ENCODE measurements at places on chromosomes 16 and 17. TPM values are rescaled to one million over a fixed set of nuclear protein-coding genes. Genes with fewer than 3 reads are reported as not detected.

Gene TMC8
- 2.0 TPM for total RNA-seq

- no peak for DNase-seq
Measured at GRCh38 chr17:59962739-59963318, 1.7 kb downstream of the RNFT1 start.

GRCh38 chr16:27595475-27595874 lies 45.5 kb downstream of the KATNIP start:
- DNase-seq = no peak

GRCh38 chr16:51898872-51899271 lies 648.1 kb downstream of the TOX3 start:
- DNase-seq = no peak

GRCh38 chr17:44968225-44969143 lies at the start of gene C1QL1:
TSS of gene C1QL1 (minus strand) at chr17:44968303. CDS start at chr17:44968048, 255 bp downstream.
- peak; percentile 68 for DNase-seq

- no peak for DNase-seq
Measured at GRCh38 chr17:82949361-82949760, 109.5 kb upstream of the ZNF750 start.

DNA sequence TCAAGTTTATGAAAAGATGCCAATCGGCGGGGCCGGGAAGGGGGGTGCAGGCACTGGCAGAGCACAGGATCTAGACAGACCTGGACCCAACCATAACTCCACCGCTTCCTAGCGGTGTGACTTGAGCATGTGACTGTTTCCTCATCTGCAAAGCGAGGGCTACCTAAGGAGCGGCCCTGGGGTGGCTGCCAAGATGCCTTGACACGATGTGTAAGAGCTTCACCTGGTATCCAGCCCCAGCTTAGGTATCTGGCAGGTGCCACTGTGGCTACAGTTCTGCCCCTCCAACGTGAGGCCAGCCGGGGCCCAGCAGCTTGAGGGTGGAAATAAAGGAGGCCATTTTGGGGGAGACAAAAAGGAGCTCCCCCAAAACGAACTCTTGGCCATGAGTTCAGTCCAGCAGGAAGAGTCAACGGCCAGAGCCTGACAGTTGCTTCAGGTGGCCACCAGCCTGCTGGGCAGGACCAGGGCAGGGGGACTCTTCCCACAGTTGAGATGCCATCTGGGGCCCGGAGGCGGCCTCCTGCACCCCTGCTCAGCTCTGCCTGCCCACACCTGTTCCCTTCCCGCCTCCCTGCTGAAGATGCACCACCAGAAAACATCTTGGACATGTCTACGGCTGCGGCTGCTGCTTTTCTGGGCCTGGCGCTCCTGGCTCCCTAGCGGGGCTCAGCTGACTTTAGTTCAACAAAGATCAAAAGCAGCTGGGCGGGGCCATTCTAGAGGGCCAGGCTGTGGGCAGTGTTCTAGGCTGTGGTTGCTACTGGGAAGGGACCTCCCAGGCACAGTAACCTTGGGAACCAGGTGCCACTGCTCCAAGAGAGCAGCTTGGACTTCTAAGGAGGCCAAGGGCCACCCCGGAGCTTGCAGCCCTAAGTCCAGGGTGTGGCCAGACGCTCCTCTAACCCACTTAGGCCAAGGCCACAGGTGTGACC lies 3.4 kb upstream of the MTSS2 start:
- DNase-seq = no peak

All from H1 (cell line).